Dermis blood vessel endothelial cell (primary cell): ENCODE measurements at places on chromosomes 6 and 20. TPM values are rescaled to one million over a fixed set of nuclear protein-coding genes. Genes with fewer than 3 reads are reported as not detected.

DNA sequence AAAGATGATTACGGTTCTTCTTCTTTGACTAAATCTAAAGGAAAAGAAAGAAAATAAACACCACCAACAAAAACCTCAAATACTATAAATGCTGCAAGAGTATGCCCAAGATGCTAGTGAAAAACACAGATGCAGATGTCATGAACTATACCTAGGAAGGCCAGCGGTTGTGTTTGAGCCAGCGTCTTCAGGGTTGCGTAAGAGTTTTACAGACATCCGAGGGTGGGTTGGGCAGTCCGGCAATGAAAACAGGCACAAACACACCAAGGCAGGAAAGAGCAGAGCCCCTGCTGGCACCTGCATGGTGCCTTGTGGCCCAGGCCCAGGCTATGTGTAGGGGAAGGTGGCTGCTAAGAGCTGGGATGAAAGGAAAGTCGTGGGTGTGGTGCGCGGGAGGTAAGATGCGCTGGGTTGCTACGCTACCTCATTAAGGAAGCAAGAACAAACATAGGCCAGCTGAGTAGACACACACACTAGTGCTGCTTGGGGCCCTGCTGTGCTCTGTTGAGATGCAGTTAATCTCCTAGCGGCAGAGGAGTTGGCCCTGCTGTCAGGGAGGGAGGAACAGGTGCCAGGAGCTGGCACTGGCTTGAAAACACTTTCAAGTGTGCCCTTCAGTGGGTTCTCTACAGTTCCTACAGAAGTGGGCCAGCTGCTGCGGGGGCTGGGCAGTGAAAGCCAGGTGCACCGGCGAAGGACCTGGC, 170.2 kb upstream of the PLN start:
- no peak for DNase-seq

DNA sequence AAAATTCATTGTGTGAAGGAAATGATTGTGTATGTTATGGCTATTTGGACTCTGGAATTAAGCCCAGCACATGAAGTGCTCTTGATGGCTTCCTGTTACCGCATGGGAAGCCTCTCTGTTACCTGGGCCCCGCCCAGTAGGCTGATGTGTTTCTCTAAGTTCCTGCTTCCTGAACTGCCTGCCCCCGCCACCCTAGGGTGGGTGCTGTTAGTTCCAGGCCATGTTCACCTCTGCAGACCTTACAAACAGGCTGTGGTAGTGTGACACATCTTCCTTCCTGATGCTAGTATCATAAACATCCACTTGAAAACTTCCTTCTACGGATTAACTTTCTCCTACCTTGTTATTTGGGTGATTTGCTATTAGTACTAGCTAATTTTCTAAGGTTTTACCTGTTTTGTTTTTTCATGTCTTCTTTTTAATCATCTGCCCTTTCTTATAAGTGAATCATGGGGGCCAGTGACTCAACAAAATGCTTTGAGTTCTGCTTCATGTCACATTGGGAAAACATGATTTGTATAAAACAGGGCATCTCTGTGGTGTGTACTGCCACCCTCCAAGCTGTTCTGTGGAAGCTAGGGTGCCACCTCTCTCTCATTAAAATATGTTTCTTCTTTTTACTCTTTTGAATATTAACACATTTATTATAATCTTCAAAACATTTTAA, 40.6 kb downstream of the SH3BGRL2 start:
- DNase-seq: peak; percentile 72

DNA sequence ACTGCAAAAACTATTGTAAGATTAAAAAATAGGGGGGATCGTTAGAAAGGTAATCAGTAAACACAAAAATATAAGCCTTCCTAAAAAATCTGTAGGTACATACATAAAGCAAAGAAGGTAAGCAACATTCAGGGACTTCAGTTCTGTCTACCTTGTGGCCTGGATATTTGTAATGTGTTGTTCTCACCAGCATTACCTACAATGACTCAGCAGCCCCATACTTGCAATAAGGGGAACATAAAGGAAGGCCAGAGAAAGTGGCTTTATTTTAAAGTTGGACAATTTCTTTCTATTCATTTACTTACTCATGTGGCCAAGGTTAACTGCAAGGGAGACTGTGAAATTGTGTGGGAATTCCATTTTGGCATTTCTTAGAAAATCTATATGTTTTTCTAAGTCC, 277.2 kb upstream of the PREP start:
- no peak for DNase-seq

- peak; percentile 82 for DNase-seq
These were observed 54.2 kb downstream of the MRPL14 start for GRCh38 chr6:44072959-44073611.

DNA sequence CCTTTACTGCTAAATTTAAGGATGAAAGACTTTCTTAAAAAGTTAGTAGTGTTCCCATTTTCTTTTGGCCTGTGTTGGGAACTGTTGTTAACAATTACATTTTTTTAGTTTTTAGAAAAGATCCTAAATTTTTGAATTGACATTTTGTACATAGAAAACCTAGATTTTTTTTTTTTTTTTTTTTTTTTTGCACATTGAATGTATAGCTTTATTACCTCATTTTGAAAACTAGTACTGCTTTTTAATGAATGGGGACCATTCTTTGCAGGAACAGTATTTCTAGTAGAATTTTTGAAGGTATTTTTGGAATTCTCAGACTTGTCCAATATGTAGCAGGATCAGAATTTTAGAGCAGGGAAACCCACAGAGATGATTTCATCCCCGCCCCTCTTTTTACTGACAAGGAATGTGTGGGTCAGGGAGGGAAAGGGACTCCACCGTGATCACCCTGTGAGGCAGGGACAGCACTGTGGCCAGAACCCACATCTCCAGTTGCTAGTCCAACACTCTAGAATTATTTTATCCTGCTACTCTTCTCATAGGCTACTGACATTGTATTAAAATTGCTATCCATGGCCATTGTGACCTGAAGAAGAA, 154.4 kb upstream of the SUPT3H start:
- no peak for DNase-seq

DNA sequence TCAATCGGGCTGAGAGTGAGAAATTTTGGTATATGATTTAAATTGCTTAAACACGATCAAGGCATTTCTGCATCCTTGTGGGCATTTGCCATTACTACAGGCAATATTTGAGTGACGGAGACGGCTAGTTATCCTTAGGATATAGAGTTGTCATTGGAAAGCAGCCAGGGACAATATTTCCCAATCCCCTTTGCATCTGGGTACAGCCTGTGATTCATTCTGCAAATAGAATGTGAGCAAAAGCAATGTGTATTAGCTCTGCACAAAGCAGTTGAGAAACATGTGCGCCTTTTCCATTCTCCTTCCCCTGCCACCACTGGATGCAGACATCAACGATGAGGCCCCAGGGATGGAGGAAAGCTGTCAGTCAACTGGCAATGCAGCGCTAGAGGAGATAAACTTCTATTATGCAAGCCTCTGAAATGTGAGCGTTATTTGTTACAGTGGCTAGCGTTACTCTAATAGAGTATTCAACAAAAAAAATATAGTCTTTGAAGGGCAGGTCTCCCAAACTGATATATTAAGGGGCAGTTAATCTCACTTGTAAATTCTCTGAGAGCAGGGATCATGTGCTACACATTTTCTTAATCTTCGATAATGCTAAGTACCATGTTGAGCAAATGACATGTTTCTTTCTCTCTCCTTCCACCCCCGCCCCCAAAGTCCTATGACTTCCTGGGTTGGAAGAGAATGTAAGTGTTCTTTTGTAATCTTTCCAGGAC, 37.1 kb upstream of the NCOA3 start:
- DNase-seq: peak; percentile 89

DNA sequence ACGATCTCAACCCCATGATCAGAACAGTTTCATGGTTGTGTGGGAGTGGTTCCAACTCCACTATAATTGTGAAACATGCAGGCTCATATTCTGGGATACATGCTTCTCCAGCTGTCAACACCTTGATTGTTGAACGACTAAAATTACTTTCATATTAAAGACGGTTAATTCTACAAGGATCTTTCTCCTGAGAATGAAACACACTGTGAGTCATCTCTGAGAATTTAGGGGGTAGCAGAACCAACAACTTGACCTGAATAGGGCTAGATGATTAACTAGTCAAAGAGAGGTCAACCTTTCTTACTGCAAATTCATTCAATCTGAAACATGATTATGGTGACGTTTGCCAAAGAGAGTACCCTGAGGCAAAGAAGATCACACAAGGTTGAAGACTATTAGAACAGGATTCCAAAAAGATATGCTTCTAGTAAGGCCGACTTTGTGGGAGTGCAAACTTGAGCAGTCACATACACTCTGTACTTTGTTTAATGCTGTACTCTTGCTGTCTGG, 175.2 kb upstream of the CITED2 start:
- DNase-seq: no peak

DNA sequence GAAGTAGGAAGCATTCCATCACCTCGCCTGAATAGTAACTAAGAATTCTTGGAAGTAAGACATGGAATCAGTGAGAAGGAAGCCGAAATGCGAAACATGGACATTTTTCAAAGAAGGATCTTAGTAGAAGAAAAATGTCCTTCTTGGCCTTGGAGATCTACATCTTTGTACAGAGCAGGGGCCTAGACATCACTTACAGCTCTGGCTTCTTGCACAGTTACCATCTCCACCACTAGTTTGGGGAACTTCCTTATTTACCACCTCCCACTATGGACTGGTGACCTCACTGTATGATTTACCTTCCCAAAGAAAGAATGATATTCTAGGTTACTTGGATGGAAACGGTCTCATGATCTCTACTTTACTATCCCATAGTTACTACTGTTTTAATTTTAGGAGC, 15.7 kb downstream of the CASS4 start:
- no peak for DNase-seq

DNA sequence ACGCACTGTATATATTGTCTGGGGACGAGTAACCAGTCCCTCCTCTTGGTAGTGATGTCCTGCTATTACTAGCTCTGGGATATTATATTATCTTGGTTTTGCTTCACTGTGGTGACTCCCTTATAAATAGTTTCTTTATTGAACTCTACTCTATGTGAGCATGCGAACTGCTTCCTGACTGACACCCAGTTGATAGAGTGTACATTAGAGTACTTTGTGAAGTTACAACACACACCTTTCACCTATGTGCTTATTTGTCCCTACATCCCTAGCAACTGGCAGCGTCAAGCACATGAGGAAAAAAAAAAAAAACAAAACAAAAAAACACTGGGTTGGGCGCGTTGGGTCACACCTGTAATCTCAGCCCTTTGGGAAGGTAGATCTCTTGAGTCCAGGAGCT, 67.3 kb upstream of the TENT5A start:
- DNase-seq: no peak

DNA sequence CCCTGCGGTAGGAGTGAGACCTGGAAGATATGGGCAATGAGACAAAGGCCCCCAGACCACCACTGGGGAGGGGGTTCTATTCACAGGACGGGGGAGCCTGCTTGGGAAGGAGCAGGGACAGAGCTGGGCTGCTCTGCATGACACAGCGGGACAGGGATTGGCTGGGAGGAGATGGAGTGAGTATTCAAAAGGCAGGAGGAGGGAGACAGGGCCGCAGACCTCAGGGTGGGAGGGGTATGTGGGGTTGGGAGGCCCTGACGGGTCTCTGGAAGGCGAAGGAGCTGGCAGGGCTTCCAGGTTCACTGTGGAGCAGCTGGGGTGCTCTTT, 60.8 kb upstream of the RPS6KA2 start:
- no peak for DNase-seq

The PLA2G7 gene
- total RNA-seq: not detected in 2 replicates

The NKX2-4 gene
- total RNA-seq: not detected in 2 replicates

The HAO1 gene
- not detected in 2 replicates for total RNA-seq

The HLA-DQB1 gene
- not detected in 2 replicates for total RNA-seq
